ENCODE measurements at places on chromosomes 3 and 15.

DNA sequence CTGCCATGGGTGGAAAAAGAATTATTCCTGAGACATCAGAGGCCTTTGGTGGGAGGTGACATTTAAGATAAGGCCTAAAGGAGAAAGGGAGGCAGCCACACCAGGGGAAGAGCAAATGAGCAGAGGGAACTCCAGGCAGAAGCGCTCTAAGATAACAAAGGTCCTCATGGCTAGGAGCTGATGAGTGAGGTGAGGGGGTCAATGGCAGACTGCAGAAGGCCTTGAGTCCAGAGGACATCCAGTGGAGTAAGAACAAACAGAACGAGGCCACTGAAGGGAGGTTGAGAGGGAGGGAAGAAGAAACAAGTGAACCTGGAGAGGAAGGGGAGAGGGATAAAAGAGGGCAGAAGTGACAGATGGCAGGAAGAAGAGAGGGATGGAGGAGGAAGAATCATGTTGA, 97.3 kb downstream of the CTNNB1 start:
- no peak for DNase-seq

DNA sequence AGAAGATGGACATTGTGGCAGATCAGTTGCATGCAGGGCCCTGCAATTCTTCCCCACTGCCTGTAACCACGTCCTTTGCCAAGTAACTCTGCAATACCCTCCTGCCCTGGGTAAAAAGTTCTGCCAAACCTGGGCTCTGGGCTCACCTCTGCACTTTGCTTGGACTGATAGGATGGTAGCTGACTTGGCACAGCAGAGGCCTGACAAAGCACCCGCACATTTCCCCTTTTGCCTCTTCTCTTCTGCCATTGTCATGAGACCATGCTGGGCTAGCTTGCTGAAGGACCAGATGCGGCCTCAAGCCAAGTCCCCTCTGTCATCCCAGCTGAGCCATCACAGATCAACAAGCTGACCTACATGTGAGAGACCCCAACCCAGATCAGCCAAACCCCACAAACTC, 122.4 kb downstream of the SMAD6 start:
- DNase-seq, result no peak

GRCh38 chr3:116198087-116198486, 247.2 kb downstream of the LSAMP start:
- no peak for DNase-seq

- DNase-seq, result no peak
Observed at GRCh38 chr3:57956119-57956832, 51.9 kb upstream of the FLNB start.

GRCh38 chr3:18288243-18288642, 136.9 kb downstream of the SATB1 start:
- no peak for DNase-seq

DNA sequence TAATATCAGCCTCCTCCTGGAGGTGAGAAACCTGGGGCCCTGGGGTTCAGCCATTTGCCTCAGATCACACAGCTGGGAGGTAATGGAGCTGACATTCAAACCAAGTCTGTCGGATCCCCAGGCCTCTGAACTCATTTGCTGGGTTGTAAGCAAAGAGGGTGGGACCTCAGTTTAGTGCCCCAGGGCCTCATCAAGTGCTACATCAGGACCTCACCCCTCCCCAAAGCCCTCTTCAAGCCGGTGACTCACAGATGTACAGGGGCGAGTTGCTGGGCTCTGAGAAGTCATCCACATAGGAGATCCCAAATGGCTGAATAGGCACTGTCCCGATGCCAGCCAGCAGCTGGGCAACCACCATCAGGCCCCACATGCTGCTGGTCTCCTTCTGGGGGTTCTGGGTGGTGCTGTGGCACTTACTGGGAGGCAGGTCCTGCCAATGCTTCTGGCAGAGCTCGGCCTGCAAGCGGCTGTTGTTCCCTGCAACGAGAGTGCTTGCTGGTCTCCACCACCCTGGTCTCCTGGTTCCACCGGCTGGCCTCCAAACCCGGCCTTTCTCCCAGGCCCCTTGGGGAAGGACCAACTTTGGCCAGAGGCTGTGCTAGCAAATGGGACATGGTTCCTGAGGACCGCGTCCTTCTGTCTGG, 59.2 kb upstream of the RAB6B start:
- no peak for DNase-seq

DNA sequence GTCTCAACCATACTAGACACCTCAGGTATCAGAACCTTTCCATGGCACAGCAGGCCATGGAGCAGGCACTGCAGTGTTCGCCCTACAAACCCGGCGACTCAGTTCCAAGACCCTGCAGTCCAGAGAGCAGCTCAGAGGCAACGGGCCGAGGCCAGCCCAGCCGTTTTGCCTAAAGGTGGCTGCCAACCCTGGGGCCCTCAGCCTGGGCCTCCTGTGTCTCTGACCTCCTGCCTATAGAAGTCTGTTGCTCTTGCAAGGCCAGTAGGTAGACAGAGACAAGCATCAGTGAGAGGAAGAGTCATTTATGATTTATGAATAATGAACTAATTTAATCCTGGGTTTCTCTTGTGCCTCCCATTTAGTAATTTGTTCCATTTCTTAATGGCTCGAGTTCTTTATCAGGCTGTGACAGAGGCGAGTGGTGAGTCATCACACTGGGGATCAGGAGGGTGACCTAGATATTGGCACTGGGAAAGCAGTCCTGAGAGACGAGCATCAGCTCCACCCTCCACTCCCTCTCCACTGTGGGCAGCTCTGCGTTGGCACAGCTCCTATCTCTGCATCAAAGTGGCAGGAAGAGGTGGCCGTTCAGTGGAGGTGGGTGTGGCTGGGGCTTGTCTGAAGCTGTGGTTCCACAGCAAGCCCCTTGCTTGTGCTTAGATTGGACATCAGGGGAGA, 79.8 kb downstream of the ABHD5 start:
- DNase-seq, result no peak

- no peak for DNase-seq
Observed at GRCh38 chr15:60043744-60044435, 39.8 kb downstream of the FOXB1 start.

- DNase-seq, result no peak
Observed at GRCh38 chr3:87122766-87123165, 104.3 kb upstream of the CHMP2B start.

- no peak for DNase-seq
Observed at GRCh38 chr3:40143283-40144090, 166.0 kb upstream of the EIF1B start.

- no peak for DNase-seq
Observed at GRCh38 chr15:89822611-89822950, 7.9 kb upstream of the ANPEP start.

DNA sequence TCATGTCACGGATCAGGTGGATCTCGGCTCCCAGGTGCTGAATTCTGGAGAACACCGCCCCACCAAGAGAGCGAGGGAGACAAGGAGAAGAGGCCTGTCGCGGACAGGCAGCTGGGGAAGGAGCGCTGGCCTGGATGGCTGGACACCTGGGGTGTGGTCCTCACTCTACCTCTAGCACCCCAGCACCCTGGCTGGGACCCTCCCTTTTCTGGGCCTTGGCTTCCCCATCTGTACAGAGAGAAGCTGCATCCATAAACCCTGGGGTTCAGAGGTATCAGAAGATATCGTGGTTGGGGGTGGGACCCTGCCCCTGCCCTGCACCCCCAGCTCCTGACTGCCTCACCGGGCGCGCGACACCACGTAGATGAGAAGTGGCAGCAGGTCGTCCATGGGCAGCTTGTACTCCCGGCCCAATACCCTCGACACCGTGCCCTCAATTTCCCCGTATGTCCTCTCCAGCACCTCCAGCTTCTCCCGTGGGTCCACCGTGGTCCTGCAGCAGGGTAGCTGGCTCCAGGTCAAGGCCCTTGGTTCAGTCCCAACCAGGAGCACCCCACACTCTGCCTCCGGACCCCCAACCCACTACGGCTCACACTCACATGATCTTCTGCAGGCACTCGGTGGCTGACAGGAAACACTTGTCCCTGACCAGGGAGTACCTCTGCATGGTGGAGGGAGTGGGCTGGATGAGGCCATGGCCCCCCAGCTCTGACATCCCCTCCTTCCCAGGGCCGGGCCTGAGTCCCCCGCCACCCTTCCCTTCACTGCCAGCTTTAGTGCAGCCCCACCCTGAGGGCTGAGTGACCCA, 21.7 kb downstream of the ALS2CL start:
- no peak for DNase-seq

DNA sequence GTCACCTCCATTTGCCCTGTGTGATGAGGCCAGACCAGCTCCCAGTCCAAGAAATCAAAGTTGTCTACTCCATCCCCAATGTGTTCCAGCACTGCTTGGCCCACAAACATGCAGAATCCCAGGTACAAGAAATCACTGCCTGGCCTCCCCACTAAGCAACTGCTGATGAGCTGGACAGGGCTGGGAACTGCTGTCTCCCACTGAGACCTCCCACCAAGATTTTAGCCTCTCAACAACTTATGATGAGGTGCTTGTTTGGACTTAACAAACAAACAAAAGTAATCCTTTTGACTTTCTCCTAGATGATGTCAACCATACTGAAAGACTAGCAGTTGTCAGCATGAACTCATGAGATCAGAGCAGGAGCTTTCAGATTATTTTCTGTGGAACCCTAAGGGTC, 260.1 kb upstream of the UBE2E2 start:
- no peak for DNase-seq

GRCh38 chr3:122886946-122887345, 92.1 kb downstream of the SLC49A4 start:
- no peak for DNase-seq

GRCh38 chr3:16501376-16501775, 12.1 kb downstream of the RFTN1 start:
- DNase-seq, result no peak

- no peak for DNase-seq
Observed at GRCh38 chr15:97446138-97446537, 514.4 kb upstream of the ARRDC4 start.

- DNase-seq, result no peak
Observed at GRCh38 chr15:63040509-63040908, 2.0 kb upstream of the TPM1 start.

GRCh38 chr3:157408499-157409149, 28.0 kb upstream of the PTX3 start:
- no peak for DNase-seq

DNA sequence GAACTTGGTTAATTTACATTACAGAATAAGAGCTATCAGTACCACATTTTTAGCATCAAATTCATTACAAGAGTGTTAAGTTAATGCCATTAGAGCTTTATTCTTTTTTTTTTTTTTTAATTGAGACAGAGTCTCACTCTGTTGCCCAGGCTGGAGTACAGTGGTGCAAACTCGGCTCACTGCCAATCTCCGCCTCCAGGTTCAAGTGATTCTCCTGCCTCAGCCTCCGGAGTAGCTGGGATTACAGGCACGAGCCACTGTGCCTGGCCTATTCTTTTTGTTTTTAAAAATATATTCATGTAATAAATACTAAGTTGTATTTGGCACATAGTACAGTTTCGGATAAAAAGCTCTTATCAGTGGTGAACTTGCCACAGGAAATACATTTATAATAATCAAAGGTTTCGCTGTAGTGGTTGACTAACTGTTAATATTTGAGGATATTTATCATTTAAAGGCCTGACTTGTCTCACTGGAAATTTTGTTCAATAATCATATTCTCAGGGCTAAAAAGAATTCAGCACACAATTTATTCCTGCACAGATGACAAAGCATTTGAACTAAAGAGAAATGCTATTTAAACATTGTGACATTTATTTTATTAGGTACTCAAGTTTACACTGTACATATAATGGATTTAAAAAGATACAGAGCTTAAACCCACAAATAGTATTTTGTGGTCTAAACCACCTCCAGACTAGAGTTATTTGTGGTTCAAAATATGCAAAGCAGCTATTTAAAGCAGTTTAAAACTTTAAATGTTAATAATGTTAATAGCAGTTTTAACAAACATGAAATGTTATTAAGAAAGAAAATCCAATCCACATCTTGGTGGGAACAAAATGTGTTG, 6.1 kb upstream of the LEKR1 start:
- no peak for DNase-seq

DNA sequence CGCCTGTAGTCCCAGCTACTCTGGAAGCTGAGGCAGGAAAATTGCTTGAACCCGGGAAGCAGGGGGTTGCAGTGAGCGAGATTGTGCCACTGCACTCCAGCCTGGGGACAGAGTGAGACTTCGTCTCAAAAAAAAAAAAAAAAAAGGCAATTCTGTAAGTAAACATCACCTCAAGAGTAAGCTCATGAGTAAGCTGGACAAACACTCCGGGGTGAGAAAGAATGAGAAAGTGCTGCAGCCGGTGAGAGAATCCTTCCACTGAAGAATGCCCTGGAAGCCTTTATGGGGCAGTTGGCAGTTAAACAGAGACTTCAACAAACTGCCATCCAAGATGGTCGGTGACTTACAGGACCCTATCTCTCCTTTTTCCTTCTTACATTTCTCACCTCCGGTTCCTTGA, 47.5 kb downstream of the FEZF2 start:
- DNase-seq, result no peak

- no peak for DNase-seq
Observed at GRCh38 chr3:52019352-52020080, 23.8 kb upstream of the RPL29 start.

DNA sequence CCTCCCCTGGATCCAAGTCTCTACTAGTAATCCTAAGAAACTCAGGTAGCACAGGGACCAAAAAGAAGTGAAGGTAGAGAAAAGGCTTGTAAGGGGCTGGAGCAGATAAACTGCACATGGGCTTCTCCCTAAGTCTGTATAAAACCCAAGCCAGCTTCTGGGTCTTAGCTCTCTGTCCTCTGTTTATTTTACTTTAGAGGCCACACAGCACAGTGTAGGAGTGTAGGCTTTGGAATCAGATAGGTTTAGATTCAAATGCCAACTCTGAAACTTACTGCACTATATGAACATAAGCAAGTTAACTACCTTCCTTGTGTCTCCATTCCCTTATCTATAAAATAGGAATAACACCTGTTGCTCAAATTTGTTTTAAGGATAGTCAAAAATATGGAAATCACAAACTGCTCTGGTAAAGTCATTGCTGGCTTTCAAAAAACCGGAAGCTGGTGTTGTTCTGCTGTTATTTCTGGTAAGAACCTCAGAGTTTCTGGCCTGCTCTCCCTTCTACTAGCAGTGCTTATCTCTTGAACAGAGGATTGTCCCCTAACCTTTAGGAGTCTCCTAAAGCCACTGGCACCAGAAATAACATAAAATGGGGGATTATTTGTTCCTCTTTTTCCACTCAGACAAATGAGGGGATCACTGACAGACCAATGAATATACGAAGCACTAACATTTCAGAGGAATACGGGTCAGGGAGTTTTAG, 33.8 kb downstream of the PIK3R4 start:
- DNase-seq, result no peak

DNA sequence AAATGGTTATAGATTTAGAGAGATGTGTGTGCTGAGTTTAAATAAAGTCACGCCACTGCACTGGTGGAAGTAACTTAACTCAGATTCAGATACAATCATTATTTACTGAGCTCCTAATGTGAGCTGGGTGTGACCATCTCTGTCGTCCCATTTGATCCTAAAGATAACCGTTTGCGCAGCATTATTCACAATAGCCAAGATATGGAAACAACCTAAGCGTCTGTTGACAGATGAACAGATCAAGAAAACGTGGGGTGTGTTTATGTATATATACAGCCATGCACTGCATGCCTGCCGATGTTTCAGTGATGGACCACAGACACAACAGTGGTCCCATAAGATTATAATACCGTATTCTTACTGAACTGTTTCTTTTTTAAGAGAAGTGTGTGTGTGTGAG, 71.2 kb downstream of the TAMM41 start:
- DNase-seq, result no peak

- no peak for DNase-seq
Observed at GRCh38 chr3:97658668-97659285, 105.8 kb upstream of the ARL6 start.
